ENCODE measurements at places on chromosomes 13 and 19.

DNA sequence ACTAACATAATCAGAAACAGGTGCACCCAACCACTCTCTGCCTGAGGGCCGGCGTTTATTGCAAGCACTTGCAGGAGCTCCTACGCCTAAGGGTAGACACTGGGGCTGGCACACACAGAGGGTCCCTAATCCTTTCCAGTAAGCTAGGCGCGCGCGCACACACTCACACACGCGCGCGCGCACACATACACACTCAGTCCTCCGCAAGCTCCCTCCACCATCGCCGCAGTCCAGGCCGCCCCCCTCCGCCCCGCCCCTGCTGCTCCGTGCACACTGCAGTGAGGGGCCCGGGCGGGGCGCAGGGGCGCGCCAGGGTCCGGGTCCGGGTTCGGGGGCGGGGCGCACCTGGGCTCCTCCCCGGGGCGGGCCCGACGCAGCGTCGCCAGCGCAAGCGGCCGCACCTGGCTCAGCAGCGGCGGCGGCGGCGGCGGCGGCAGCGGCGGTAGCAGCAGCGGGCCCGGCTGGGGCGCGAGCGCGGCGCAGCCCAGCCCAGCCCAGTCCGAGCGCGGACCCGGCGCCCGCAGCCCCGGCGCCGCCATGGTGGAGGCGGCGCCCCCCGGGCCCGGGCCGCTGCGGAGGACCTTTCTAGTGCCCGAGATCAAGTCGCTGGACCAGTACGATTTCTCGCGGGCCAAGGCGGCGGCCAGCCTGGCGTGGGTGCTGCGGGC, at the start of gene CAMSAP3:
TSS of gene CAMSAP3 (plus strand) at position 398 of the 668 bp plus-strand sequence. CDS start at position 538, 140 bp downstream.
- peak; percentile 74 for DNase-seq

GRCh38 chr19:18431351-18432197, 6.4 kb downstream of the ISYNA1 start:
- DNase-seq, result no peak

- DNase-seq, result no peak
Observed at GRCh38 chr19:14168259-14168972, 32.0 kb upstream of the ASF1B start.

DNA sequence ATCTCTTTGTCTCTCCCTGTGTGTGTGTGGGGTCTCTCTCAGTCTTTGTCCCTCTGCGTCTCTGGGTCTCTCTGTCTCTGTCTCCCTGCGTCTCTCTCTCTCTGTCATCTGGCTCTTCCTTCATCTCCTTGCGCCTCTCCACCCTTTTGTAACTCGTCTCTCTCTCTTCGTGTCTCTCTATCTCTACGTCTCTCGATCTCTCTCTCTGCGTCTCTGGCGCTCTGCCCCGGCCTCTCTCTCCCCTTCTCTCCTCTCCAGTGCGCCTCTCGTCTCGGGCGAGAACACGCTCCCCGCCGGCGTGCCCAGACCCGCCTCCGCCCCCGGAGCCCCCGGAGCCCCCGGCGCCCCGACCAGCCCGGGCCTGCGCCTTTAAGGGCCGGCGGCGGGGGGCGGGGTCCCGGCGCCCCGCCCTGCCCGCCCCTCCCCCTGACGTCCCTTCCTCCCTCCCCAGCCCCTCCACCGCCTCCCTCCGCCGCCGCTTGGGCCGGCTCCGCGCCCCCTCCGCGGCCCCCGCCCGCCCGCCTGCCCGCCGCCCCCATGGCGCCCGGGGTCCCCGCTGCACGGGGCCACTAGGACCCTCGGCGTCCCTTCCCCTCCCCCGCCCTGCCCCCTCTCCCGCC, at the start of gene MARK4:
TSS of gene MARK4 (plus strand) at position 440 of the 620 bp plus-strand sequence. CDS start 318 bp downstream, outside the sequence.
- DNase-seq, result peak; percentile 45

GRCh38 chr13:94033830-94034642, 445.4 kb downstream of the DCT start:
- no peak for DNase-seq

DNA sequence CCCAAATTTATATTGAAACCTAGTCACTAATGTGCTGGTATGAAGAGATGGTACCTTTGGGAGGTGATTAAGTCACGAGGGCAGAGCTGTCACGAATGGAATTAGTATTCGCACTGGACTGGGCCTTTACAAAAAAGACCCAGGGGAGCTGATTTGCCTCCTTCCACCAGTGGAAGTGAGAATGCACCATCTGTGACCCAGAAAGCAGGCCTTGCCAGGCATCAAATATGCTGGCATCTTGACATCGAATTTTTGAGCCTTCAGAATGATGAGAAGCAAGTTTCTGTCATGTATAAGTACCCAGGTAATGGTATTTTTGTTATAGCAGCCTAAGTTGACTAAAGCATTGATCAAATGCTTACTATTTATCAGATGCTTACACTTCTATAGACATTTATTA, 373.6 kb downstream of the FGF14 start:
- DNase-seq, result no peak

DNA sequence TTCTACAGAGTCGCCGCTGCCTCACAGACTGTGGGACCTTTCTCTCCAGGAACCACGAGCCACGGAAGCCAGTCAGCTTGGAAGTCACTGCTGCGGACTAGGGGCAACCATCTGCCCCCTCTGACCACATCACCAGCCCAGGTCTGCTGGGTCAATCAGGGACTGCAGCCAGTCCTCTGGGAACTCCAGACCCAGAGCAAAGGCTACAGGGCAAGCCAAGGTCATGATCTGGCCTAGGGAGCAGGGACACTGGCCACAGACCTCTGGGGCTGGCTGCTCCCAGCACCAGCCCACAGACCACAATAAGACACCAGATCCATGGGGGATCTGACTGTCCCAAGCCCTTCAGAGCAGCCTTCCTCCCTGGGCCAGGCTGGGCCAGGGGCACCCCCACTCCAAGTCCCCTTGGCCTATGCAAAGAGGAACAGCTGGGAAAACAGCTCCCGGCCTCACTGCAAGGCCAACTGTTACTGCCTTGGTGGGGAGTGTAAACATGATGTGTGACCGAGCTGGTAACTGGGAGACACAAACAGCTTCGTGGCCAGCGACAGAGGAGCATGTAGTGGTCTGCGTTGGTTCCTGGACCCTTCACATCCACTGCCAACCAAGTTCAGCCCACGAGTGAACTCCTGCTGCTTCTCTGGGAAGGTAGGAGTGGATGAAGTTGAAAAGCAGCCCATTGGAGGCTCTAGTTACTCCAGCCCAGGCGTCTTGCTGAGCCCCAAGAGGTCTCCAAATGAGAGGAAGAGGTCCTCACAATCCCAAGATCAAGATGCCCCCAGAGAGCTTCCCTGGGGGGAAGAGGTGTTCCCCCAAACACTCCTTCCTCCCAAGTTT, 1.5 kb downstream of the AKT2 start:
- DNase-seq, result no peak

DNA sequence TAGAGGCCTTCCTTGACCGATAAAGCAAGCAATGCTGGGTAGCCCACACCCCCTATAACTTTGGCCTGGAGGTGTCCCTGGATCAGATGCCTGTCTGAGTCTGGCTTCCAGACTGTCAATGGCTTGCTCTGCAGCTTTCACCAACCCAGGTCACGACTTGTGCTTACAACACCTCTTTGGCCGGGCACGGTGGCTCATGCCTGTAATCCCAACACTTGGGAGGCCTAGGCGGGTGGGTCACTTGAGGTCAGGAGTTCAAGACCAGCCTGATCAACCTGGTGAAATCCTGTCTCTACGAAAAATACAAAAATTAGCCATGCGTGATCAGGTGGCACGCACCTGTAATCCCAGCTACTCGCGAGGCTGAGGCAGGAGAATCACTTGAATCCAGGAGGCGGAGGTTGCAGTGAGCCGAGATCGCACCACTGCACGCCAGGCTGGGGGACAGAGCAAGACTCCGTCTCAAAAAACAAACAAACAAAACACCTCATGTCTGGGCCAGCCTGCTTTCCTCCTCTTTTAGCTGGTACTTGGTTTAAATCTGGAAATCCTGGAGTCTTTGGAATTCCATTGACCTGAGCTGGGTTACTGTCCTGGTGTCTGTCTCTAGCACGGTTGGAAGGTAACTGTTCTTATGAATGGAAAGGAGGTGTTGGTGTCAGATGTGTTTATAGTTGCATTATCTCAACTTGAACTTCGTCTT, 10.3 kb upstream of the GARRE1 start:
- no peak for DNase-seq

DNA sequence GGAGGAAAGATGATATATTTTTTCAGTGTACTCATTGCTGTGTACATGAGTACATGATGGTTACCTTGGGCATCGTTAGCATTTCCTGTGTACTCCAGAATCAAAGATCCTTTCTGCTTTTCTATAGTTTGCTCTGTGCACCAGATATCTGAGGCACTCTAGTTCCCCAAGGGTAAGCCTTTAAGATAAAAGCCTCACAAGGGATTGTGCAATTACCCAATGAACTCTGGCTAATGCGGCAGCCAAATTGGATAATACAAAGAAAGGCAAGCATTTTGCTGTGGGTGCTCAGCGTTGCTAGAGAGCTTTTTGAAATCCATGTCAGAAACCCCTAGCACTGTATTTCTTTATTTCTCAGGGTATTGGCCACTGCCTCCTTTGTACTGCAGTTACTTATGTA, 2.9 kb downstream of the CYSLTR2 start:
- DNase-seq, result no peak

DNA sequence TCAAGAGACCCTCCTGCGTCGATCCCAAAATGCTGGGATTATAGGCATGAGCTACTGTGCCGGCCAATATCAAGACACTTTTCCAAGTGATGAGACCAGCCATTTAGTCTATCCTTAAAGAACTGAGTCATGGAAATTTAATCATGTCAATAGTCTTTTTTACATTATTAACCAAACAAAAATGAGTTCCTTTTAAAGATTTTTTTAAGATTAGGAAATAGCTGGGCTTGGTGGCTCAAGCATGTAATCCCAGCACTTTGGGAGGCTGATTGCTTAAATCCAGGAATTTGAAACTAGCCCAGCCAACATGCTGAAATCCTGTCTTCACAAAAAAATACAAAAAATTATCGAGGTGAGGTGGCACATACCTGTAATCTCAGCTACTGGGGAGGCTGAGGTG, 16.7 kb upstream of the ZNF564 start:
- DNase-seq, result no peak

- DNase-seq, result no peak
Observed at GRCh38 chr19:40053491-40053890, 2.5 kb downstream of the ZNF780B start.

- no peak for DNase-seq
Observed at GRCh38 chr13:24106429-24106828, 54.1 kb upstream of the SPATA13 start.

DNA sequence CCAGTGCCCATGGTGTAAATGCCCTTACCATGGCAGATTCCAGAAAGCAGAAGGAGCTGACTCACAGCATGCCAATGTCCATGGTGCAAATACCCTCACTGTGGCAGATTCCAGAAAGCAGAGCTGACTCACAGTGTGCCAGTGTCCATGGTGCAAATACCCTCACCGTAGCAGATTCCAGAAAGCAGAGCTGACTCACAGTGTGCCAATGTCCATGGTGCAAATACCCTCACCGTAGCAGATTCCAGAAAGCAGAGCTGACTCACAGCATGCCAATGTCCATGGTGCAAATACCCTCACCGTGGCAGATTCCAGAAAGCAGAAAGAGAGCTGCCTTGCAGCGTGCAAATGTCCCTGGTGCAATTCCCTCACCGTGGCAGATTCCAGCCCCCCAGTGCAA, 163.8 kb upstream of the SOX1 start:
- no peak for DNase-seq

- no peak for DNase-seq
Observed at GRCh38 chr19:13078897-13079541, 23.6 kb downstream of the LYL1 start.

DNA sequence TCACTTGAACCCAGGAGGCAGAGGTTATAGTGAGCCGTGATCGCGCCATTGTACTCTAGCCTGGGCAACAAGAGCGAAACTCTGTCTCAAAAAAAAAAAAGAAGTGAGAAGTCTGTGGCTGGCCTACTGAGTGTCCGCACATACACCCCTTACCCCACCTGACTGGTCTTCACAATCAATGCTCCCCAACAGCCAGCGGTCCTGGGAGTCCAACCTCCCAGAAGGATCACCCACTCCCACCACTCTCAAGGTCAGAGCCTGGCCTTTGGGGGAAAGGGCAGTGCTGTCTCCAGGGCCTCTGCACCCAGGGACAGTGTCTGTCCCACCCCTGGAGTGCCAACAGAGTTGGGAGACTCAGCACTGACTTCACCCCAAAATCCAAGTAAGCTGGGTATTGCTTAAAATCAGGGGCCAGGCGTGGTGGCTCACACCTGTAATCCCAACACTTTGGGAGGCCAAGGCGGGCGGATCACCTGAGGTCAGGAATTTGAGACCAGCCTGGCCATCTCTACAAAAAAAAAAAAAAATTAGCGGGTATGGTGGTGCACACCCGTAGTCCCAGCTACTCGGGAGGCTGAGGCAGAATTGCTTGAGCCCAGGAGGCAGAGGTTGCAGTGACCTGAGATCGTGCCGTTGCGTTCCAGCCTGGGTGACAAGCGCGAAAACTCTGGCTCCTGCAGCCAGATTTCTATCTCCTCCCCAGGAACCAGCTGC, 2.3 kb upstream of the CD320 start:
- no peak for DNase-seq

DNA sequence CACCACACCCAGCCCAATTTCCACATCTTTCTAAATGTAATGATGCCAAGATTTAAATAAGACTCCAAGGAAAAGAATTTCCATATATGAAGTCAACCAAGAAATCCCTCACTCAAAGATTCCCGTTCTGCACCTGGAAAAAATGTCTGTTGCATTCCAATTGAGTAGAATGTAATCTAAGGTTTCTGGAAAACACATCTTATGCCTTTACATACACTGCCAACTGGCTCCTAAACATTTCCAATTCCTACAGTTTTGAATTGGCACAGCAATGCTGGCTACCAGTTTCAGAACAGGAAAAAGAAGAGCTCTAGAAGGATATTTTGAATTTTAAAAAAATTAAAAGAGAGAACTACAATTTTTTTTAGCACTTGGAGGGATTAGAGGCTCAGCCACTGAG, 43.0 kb downstream of the COL4A2 start:
- no peak for DNase-seq

GRCh38 chr19:39197808-39198207, 1.0 kb downstream of the NCCRP1 start:
- no peak for DNase-seq

- DNase-seq, result peak; percentile 11
Observed at GRCh38 chr13:36850790-36851438, 31.9 kb downstream of the RFXAP start.

DNA sequence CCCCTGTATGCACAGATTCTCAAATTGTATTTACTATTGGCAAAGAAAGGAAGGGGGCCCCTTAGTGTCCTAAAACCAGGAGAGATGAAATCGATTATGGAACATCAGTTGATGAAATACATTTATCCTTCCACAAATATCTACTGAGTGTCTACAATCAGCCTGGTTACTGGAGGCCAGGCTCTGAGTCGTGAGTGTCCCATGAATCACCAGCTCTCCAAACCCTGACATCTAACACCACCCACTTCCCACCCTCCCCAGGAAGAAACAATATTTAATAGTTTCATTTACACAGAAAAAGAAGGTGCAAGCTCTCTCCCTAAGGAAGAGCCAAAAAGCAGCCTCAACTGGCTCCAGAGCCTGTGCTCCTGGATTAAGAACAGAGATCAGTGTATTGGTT, 25.2 kb downstream of the KCTD15 start:
- no peak for DNase-seq

GRCh38 chr19:5705552-5705951, 14.4 kb downstream of the LONP1 start:
- DNase-seq, result no peak
